ENCODE measurements at places on chromosomes 11 and 22.

- peak; percentile 17 for DNase-seq
Observed at GRCh38 chr22:37419969-37420685, 7.2 kb downstream of the ELFN2 start.

DNA sequence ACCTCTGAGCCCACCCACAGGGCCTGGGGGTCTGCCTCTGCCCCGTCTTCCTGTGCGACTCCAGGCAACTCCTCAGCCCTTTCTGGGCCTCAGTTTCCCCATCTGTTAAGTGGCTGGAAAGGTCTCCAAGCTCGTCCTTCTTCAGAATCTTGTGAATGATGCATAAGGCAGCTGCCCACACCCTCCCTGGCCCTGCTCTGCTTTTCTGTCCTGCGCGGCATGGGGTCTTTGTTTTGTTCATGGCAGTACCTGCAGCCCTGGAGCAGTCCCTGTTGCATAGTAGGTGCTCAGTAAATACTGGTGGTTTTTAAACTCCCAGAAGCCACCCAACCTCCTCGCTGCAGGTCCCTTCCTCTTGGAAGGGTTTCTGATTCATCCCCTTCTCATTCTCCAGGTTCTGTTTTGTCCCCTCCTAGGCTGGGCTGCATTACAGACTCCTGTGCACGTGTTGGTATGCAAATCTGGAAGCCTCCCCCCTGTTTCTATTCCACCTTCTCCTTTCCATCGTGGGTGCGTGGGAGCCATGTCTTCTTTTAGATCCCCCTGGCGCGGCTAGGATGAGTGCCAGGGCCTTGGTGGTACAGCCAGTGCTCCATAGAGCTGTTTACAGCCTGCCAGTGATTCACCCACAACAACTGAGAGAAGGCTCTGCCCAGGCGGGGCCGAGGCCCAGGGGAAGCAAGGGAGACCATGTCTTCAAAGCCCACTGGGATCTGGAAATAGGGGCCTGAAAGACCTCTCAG, 19.3 kb upstream of the SYT7 start:
- no peak for DNase-seq

GRCh38 chr22:35892192-35892591, 136.4 kb downstream of the RBFOX2 start:
- no peak for DNase-seq

GRCh38 chr11:5910540-5910939, 17.5 kb downstream of the OR52E5 start:
- DNase-seq: no peak

DNA sequence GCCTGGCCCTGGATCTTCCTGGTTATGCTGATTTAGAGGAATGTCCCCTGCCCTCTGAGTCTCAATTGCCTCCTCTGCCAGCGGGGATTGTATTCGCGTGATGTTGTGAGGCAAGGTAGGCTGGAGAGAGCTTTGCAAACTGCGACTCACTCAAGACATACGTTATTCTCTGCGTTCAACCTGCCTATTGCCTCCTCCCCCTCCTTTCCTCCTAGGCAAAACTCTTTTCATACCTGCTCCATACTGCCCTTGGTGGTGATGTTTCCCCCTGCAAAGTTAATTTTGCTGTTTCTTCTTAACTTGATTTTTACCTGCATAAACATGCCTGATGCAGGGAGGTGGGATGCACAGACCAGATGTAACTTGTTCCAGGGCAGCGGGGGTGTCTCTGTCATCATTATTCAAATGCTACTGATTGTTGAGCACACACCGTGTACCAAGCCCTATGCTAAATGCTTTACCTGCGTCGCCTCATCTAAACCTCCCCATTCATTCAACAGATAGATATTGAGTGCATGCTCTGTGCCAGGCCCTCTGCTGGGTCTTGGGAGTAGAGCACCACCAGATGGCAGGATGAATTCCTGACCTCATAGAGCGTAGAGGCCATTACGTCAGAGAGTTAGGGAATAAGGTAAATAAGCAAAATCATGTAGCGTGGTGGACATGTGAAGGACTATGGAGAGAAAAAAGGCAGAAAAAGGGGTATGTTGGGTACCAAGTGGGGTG, 29.0 kb downstream of the SGSM1 start:
- DNase-seq: peak; percentile 11

DNA sequence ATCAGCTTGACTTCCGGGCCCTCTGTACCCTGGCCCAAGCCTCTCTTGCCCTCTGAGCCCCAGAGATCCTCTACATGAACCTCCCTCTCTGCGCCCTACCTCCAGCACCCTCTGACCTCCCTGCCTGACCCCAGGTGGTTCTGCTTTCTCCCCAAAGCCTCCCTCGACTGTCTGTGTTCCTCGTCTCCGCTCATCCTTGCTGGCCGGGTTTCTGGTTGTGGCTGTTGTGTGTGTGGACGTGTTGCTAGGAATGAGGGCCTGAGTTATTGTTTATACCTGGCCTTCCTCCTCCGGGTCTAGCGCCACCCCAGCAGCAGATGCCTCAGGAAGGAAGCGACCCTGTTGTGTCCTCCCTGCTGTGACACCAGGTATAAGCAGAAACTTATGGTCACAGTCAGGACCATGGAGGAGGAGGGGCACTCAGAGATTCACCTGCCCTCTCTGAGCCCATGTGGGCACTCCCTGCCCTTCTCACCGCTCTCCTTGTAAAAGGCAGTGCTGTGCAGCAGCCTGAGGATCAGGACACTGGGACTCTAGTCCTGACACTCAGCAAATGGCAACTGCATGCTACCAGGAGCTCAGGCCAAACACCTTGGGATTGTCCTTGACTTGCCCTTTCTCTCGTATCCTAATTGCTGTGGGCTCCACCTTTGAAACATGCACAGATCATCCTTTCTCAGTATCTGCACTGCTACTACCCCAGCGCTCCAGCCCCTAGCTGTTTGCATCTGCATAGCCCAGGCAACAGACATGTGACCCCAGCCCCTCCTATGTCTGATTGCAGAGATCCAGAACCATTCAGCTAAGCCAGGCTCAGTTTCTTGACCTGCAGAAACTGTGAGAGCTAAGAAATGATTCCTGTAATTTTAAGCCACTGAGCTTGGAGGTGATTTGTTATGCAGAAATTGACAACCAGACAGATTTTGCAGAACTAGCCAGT, 140.1 kb downstream of the ST3GAL4 start:
- no peak for DNase-seq

DNA sequence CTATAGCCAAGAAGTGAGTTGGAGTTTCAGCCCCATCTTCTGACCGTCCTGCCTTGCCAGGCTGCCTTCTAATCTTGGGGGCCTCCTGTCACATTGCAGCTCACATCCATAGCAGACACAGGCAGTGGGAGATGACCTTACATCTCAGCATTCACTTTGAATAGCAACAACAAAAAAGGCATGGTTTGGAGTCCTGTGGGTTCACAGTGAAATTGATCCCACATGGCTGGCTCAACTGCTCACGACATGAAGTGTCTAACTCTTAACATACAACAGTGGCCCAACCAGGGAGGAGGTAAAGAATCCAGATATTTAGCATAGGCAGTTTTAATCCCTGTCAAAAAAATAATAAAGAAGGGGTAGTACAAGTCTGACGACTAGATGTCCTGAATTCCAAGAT, 38.1 kb downstream of the DBX1 start:
- no peak for DNase-seq
